Renal pelvis (tissue), 12 donors: ENCODE measurements at places on chromosomes 11 and 22.

DNA sequence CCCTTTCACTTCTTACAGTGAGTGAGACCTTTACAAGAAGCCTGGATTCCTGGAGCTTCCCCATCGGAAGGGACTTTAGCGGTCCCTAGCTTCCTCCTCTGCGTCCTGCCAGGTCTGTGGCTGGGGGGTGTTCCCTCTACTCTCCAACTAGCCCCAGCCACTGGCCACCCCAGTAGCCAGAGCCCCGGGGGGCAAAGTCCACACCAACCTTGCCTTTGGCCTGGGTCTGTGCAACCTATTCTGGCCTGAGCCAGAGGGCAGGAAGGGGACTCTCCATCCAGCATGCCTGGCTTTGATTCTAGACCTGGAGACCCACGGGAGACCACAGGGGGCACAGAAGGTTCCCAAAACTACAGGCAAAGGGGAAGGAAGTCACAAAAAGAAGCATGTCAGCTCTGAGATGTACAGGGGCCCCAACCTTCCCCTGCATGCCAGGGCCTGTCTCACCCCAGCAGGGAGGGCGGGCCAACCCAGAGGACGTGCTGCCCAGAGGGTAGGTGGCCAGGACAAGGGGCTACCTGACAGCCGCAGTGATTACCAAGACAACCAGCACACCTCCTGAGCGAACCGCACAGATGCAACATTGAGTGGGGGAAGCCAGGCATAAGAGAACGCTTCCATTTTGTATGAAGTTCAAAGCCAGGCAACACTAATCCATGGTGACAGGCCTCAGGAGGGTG is 52.4 kb downstream of the DSCAML1 start:
- no peak for DNase-seq

- no peak for DNase-seq
These were observed at the start of gene HEPACAM for GRCh38 chr11:124935548-124936514. TSS of gene HEPACAM (minus strand) at chr11:124936047. CDS start at chr11:124936006, 41 bp downstream.

DNA sequence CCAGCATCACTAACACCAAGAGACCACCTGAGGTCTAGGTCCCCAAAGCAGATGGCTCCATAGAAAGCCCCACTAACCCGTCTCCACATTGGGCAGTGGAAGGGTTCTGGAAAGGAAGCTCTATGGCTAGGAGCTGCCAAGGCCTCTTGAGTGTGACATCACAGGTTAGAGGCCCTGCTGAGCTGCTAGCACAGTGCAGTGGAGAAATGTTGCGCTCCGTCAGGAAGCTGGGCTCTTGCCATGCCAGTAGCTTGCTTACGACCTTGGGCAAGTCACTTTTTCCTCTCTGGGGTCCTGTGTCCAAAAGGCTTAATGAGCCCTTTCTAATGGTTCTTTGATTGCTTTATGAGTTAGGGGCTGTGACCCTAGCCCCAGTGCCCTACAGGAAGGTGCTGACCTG is 10.6 kb downstream of the PIK3IP1 start:
- no peak for DNase-seq

GRCh38 chr11:130706572-130706971 is 209.7 kb downstream of the SNX19 start:
- no peak for DNase-seq

DNA sequence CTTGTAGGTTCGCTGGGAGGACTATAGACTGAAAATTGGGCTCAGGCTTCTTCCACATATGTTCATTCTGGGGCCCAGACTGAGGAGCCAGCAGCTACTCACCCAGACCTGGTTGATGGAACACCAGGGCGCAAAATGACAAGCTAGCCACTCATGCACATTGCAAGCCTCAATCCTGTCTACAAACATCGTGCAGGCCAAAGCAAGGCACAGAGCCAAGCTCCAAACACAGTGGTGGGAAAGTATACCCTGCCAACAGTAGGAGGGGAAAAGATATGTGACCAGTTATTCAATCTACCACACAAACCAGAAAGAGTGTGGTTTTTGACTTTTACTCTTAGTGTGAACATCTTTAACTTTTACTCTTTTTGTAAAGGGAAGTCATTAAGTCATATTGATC is 660.5 kb downstream of the NTM start:
- no peak for DNase-seq

DNA sequence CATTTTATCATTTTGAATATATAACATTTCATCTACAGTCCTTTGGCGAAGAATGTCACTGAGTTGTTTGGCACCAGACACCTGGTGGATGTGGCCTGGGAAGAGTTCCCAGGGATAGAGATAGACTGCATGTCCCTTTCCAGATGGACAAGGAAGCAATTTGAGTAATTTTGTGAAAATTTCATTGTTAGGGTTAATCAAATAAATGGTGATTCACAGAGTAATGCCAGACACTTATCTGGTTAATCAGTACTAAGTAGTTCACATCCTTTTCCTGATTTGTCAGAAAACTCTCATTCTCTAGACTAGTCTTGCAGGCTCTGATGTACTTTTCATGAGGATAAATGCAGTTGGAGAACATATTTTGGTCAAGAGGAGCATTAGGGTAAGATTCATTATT is 41.6 kb downstream of the NAALAD2 start:
- DNase-seq = no peak

GRCh38 chr22:43129426-43130425 is 13.5 kb downstream of the MCAT start:
- DNase-seq = no peak

DNA sequence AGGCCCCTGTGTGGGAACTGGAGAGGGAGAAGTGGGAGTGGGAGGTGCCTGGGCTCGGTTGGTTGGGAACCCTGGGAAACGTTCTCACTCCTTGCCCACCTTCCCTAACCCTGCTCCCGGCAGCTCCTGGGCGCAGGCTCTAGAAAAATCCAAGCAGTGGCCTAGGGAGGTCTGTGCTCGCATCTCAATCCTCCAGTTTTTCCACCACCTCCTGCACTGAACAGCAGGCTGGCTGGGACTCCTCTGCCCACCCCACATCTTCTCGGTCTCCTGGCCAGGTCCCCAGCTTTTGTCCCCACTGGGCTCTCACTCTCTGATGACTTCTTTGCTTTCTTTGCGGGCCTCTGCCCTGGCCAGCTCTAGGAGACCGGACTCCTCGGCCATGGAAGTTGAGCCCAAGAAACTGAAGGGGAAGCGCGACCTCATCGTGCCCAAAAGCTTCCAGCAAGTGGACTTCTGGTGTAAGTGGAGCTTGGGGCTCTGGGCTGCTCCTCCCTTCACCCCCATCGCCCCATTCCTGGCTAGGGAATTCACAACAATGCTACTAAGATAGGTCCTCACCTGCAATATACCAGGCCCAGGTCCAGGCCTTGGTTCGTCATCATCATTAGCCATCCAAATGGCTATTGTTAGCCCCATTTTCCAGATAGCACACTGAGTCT is 35.6 kb downstream of the PRDM11 start:
- DNase-seq = no peak

- DNase-seq = no peak
These were observed 17.4 kb upstream of the OR10V1 start for GRCh38 chr11:59730896-59731565.

- DNase-seq = no peak
These were observed 116.3 kb downstream of the APIP start for GRCh38 chr11:34799848-34800247.

DNA sequence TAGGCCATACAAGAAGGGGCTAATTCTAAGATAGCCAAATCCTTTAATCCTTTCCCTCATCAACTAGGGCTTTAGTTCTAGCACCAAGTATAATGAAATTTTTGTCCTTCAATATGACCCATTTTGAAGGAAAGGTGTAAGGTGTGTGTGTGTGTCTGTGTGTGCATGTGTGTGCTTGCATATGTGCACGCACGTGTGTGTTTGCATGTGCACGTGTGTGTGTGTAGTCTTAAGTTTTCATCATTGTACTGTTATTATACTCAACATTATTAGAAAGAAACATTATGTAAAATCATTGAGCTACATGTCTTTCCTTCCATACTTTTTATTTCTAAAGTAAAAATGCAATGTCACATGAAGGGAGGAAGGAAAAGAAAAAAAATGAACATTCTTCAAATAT is 547.7 kb downstream of the FAM181B start:
- DNase-seq = no peak

DNA sequence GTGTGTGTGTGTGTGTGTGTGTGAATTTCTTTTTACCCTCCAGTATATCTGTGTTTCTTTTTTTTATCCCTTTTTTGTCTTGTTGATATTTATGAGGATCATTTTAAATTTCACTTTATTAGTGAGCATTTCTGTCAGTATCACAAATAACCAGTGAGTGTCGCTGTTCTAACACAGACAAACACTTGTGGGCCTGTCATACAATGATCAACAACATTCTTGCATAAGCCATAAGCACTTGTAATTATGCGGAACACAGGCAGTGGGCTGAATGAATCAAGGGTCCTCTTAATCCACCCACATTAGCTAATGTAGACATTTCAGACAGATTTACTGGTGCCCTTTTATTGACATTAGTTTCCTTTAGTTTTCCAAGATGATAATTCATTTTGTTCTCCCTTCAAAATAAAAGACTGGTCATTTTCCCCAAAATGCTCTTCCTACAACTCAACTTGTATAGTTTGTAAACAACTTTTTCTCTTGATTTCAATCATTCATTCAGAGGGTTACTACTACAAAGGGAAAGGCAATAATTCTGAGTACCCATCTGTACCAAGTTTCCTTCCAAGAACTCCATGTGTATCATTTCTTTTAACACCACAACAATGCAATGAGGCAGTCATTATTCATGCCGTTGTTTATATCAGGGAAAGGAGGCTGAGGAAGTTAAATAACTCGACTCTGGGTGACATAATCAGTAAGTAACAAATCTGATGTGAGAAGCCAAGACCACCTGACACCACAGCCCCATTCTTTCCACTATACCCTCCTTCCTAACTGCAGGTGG is 34.5 kb upstream of the ANO3 start:
- peak; percentile 61 for DNase-seq

DNA sequence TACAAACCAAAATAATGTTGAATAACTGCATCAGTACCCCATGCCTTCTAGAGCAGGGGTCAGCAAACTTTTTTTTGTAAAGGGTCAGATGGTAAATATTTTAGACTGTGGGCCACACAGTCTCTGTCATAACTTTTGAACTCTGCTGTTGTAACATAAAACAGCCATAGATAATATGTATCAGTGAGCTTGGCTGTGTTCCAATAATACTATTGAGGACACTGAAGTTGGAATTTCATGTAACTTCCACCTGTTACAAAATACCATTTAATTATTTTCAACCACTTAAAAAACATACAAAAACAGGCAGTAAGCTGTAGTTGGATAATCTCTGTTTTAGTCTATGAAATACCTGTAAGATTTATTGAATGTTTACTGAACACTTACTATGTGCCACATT is 55.2 kb downstream of the PICALM start:
- no peak for DNase-seq

- DNase-seq = no peak
These were observed 682 bp downstream of the LARGE1 start for GRCh38 chr22:33919391-33920196.

- DNase-seq = no peak
These were observed 125.1 kb downstream of the TRIM44 start for GRCh38 chr11:35787626-35788025.

- DNase-seq = no peak
These were observed 27.2 kb downstream of the SYN3 start for GRCh38 chr22:33030923-33031525.

- no peak for DNase-seq
These were observed 64.2 kb downstream of the CACNA1I start for GRCh38 chr22:39634530-39635405.

GRCh38 chr11:119030029-119030328 is 698 bp downstream of the SLC37A4 start:
- DNase-seq = no peak

DNA sequence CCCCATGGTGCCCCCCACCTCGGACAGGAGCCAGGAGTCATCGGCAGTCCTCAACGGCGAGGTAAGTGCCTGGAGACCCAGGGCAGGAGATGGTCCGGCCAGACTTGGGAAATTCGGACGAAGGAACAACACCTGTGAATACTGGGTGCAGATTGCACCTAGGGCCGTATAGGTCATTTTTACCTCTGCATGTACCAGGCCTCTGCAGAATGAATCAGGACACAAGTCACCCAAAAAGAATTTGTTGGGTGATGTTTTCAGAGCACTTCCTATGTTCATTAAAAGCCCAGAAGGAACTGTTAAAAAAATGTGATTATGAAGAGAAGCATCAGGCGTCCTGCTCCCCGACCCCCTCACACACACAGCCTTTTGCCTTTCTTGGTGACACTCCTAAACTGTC is 93.9 kb downstream of the C11orf91 start:
- no peak for DNase-seq

- DNase-seq = no peak
These were observed 12.2 kb downstream of the TEAD1 start for GRCh38 chr11:12686246-12687060.

DNA sequence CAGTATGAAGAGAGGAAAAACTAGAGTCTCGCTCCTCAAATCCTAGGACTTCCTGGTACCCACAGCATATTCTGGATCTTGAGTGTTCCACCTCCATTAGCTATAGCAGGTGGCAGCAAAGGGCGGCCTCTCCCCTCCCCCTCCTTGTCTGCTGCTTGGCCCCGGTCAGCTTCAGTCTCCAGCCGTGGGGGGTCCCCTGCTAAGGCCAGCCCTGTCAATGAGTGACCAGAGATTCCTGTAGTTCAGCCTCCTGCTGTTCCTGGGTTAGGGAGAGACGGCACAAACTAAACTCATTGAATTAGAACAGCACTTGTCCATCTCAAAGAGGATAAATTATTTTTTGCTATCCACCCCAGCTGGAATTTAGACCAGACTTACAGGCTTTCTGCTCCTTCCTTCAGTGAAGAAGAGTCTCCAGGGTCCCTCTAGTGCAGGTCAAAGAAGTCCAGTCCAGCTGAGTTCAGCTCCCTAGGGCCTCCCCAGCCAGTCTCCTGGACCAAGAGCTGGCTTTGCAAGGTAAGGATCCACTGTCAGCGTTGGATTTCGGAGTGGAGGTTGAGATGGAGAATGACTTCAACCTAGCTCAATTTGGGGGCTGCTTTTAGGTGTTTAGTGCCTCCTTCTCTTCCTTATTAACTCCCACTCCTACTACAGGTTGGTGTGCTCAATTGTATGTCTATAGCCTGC is 1.1 kb upstream of the PHLDB1 start:
- no peak for DNase-seq

DNA sequence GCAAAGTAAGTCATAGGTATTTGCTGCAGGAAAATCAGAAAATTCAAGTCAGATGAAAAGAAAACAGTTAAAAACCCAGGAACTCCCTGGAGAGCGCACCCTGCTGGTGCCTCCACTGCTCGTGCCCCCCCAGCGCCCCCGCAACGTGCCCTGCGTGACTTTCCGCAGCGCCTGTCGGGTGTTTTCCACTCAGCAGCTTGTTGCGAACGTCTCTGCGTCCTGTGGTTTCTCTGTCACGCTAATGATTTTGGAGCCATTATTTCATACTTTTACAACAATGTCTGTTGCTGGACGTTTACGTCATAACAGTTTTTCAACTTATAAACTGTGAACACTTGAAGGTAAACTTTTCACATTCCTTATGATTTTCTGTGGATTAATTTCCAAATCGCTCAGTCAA is 5.0 kb downstream of the CRELD2 start:
- DNase-seq = no peak

GRCh38 chr22:19169002-19169946 is 9.3 kb downstream of the SLC25A1 start:
- DNase-seq = no peak

GRCh38 chr11:133425992-133426391 is 106.3 kb downstream of the OPCML start:
- no peak for DNase-seq
